LNCaP clone FGC (cell line): ENCODE measurements at places on chromosomes 13 and 19.
A peak's percentile ranks its signal among the peaks of the same experiment; 100 is the strongest.

DNA sequence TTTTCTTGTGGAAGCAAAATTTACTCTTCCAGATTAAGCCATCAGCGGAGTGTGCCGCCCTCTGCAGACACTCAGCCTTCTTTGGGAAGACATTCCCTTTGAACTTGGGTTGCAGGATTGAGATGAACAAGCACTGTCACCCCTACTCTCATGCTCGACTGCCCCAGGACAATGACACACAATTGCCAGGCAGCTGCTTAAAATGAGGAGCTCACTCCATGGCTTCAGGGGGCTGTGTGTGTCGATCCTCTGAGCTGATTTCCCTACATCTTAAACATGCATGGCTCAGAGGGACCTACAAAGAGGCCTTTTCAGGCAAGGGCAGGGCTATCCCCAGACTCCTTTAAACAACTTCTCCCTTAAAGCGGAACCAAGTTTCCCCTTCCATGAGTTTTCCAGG lies 107.5 kb upstream of the MBNL2 start:
- no peak for DNase-seq

DNA sequence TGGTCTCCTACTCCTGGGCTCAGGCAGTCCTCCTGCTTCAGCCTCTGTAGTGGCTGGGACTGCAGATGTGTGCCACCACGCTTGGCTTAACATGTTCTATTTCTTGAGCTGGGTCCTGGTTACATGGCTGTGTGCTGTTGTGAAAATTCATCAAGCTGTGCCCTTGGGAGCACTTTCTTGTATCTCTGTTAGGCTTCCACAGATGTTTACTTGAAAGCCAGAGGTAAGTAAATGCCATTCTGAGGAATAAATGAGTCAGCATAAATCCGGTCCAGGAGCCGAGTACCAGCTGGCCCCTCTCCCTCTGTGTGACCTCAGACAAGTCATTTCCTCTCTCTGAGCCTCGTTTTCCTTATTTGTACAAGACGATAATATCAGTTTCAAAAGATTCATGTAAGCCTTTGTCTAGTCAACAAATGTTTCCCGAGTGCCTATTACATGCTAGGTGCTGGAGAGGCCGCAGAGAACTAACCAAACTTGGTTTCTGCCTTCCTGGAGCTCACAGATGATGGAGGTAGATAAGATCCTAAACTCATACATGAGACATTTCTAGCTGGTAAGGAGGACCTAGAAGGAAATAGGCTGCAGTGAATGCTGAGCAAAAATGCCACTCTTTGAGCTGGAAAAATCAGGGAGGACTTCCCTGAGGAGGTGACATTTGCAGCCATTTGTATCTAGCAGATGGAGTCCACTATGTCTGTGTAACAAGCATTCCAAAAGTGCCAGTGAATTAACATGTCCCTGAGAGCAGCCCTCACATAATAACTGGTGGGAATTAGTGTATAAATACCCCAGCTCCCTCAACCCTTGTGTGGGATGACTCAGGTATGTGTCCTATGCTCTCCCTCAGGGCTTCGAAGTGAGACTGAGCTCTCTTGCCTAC lies 2.7 kb upstream of the RASAL3 start:
- peak; percentile 94 for DNase-seq

DNA sequence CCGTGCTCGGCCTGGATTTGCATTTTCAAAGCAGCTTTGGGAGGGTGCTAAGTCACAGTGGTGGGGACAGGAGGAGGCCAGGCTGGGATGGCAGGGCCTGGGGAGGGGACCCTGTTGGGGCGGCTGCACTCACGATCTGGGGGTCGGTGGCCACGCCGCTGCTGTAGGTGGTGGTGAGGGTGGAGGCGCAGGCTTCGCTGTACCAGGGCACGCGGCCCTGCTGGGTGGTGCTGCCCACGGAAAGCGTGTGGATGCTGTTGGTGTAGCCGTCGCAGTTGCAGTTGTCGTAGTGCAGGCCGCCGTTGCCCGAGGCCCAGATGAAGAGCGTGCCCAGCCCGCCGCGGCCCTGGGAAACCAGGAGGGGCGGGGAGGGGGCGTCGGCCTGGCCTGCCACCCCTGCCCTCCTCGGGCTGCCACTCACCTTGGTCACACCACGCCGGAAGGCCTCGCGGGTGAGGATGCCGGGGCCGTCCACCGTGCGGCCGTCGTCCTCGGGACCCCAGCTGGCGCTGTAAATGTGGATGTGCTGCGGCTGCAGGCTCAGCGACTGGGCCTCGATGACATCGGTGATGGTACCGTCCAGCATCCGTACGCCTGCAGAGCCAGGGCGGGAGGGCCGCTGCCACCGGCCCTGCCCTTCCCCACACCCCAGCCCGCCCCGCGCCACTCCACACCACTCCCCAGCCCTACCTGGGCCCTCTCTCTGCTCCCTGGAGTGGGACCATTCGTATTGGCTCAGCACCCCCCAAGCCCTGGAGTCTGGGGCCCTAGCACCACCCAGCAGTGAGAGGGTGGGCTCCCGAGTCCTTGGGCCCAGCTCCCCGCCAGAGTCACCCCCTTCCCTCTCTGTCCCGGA lies 3.2 kb downstream of the PCSK4 start:
- DNase-seq: no peak

- no peak for DNase-seq
These were observed 43.2 kb downstream of the ZNF571 start for GRCh38 chr19:37551129-37551993.

DNA sequence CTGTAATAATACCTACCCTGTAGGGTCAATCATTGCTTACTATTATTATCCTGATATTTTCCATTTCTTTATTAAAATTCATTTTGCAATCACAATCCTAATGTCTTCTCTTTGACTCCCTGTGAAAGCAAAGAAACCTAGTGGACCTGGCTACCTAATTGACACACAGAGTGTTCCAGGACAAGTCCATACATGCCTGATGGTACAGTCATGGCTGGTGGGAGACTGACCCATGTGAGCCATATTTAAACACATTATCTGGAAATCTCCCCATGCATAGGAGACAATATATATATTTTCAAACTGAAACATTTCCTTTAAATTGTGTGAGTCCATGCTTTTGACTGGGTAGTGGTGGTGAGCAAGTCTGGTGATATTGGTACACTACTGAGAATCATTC lies 230.6 kb upstream of the DACH1 start:
- DNase-seq: no peak

DNA sequence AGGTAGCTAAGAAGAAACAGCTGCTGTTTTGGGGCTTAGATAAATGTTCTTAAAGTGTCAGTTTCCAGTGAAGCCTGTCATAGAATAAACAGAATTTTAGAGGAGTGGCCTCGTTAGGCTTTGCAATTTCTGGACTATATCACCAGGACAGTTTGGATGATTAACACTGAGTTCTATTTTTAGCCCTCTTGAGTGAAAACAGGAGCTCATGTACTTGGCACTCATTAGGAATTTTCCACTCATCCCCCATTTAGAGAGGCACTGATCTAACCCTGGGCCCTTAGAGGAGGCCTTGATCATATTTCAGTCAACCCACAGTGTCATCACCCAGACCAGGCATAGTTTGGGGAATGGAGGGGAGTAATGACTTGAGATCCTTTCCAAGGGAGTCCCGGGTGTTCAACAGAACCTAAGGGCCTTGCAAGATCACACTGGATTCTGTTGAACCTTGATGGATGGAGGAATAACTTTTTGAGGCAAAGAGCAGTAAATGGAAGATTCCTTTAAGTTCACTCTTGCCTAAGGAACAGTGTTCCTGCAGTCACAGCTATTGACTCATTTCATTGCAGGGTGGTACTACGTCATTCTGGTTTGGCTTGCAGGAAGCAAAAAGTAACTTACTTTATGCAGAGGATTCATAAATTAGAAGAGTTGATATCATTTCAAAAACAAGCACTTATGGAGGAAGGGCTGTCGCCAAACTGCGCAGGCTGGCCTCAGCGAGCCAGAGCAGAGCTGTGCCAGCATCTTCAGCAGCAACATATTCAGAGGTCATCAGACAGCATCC lies 160.2 kb downstream of the SLC7A1 start:
- DNase-seq: no peak

DNA sequence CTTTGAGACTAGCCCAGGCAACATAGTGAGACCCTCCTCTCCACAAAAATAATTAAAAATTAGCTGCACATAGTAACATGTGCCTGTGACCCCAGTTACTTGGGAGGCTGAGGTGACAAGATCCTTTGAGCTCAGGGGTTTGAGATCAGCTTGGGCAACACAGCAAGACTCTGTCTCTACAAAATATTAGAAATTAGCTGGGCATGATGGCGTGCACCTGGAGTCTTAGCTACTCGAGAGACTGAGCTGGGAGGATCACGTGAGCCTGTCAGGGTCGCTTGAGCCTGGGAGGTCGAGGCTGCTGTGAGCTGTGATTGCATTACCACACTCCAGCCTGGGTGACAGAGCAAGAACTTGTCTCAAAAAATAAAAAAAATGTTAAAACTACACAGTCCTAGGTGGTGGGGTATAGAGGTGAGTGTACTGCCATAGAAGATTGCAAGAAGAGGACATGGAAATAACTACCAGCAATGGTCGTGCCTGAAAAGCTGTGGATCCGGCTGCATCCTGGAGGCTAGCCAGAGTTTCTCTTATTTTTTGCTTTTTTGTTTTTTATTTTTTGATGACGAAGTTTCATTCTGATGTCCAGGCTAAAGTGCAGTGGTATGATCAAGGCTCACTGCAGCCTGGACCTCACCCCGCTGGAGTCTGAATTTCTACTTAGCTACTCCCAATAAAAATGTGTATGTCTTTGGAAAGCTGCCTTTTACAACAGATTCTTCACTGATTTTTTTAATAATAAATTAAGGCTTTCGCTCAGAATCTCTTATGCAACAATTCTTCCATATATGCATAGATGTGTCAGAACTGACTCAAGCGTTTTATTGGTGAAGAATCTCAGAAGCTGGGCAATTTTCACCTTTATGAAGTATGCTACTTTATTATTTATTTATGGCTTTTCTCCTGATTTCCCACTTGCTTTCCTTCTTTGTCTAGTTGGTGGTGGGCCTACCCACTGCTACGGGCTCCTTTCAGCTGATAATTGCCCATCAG lies 393.8 kb downstream of the TSHZ3 start:
- DNase-seq: no peak

DNA sequence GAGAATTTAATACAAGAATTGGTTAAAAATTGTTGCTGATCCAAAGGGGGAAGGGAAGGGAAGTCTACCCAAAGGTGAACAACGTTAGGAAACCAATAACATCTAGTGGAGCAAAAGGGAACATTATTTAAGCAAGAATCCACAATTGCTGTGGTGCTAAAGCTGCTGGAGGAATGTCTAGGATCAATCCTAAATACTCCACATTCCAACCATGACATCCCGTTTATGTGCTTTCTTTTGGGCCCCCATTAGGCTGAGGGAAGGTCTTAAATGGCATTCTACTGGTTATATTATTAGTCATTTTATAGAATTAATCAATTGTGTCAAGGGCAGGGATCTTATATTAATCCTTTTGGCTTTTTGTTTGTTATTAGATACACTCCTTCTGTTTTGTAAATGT lies 39.9 kb upstream of the VWA8 start:
- DNase-seq: no peak

- no peak for DNase-seq
These were observed at the start of gene ZNF792 for GRCh38 chr19:34963573-34964406. Gene ZNF792 (minus strand): TSS chr19:34964229. CDS start chr19:34963662, 567 bp downstream.

- no peak for DNase-seq
These were observed 158.9 kb downstream of the EFNB2 start for GRCh38 chr13:106376401-106377112.

- no peak for DNase-seq
These were observed 527 bp downstream of the PODNL1 start for GRCh38 chr19:13937479-13938300.

DNA sequence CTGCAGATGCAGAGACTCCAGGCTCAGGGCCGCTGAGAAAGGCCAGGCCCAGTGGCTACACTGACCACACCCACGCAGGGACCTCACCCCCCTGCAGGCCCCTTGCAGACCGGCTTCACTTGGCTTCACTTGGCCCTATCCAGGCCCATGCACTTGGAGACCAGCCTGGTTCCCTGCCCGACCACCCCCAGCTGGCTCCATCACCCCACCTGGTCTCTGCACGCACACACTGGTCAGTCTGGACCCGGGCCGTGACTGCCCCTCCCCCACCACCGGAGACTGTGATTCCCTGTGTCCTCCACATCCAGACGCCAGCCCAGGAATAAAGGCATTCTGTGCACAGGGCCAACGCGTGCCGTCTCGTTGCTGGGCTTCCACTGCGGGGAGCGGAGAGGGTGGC lies 4.9 kb upstream of the EBI3 start:
- no peak for DNase-seq

DNA sequence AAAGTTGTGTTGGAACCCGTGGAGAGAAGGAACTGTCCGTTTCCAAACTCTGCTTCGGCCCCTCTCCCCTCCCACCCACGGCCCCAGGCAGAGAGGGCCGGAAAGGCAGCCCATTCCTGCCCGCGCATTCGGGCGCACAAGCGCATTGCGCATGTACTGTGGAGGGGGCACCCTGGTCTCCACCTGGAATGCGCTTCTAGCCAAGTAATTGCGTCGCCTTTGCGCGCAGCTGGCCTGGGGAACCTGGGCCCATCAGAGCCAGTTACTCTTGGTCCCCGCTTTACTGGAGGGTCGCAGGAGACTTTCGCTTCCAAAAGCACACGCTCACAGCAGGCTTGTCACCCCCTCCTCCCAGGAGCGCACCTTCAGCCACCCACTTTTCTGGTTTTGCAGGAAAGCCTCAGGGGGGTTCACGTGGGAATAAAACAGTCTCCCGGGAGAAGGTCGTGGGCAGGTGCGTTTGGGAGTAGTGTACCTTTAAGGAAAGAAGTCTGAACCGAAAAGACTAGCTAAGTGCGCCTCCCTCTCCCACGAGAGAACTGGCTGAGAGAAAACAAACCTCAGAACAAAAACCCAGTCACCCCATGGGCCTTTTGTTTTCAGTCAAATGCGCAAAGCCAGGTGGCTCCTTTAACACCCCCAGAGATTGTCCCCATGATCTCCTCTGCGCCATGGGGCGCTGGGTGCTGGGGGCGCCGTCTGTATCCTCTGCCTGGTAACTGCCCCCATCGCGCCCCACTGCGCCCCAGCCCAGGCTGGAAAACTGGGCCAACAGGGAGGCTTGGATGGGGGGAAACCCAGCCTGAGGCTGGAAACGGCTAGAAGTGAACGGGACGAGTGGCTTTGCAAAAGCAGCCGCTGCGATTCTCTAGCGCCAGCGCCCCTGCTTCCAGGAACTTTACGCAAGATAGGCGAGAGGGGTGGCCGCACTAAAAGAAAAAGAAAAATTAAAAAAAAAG lies 28.5 kb downstream of the GSX1 start:
- DNase-seq: no peak

- DNase-seq: no peak
These were observed 2723.9 kb downstream of the PCDH9 start for GRCh38 chr13:64506246-64506645.

- no peak for DNase-seq
These were observed 1474.3 kb downstream of the UQCRFS1 start for GRCh38 chr19:27738569-27739193.
